ENCODE measurements at places on chromosomes 4 and X.

DNA sequence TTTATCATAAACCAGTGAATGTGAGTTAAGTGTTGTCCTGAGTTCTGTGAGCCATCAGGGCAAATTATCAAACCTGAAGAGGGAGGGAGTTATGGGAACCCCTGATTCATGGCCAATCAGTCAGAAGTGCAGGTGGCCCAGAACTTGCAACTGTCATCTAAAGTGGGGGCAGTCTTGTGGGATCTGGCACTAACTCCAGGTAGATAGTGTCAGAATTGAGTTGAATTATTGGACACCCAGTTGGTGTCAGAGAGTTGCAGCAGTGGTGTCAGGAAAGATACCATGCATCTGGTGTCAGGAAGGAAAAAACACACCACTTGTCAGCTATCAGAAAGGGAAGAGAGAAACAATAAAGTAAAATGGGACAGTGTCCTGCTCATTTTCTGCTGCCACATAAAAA, 8.4 kb downstream of the CORIN start:
- DNase-seq: no peak

DNA sequence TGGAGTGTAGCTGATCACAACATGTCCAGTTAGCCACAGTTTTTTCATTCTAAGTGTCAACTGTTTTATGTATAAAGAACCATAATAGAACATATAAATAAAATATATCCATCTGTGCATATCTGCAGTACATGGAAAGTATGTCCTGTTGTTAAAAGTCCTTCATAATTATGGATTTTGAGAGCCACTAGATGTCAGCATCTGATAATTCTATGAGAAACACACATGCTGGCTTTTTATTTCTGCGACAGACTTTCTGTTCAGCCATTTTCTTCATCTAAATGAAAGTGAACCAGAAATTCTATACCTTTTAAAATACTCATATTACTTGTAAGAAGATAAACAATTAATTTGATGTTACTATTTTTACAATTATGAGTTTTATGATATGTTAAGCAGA, 251.5 kb downstream of the GPM6A start:
- no peak for DNase-seq

DNA sequence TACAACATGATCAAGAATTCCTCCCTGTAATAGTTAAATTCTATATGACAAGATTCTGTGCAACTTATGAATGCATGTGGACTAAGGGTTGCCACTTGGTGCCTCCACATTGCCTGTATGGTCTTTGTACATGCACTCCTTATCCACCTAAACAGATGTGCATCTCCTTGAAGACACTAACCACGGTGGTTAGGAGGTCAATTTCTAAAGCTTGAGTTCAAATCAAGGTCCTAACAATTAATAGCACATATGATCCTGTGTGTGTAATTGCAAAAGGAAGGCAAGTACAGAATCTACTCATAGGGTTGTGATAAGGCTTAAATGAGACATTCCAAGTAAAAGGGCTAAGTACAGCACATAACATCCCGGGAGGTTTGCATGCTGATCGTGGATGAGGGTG, 1.5 kb upstream of the IL21 start:
- no peak for DNase-seq

- no peak for DNase-seq
These were observed 213.4 kb downstream of the MAML3 start for GRCh38 chr4:139940600-139940999.

DNA sequence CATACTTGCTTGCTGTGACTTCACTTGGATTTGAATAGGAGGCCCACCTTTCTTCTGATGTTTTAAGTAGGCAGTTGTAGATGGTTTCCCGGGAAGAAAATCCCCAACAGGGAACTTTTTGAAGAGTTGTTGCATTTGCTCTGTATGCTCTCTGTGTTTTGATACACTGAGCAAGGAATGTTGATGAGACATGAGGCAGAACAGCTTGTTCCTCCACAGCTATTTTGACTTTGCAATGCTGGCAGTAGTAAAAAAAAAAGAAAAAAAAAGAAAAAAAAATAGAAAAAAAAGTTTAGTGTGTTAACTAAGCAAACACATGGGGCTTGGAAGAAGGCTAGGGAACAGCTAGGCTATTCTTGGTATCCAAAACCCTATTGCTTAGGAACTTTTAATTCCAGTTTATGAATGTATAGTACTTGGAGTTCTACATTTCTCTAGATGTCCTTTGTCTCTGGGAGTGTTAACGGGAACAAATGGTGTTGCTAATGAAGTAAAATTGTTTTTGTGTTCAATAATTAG, 23.4 kb upstream of the PAQR3 start:
- DNase-seq: no peak

DNA sequence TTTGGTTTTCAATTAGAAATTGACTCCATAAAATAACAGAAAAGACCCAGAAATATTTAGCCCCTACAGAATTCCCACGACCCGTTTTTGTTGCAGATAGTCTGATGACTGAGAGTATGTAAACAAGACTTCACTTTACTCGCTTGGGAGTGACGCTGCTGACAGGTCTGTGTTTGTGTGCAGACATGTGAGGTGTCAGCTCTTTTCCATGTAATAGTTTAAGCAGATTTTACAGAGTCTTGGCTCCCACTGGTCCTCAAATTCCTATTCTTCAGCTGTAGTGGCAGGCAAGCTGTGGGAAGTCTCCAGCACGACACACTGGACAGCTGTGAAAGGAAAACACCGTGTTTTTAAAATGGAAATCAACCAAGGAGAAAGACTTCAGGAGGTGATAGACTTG, 455.7 kb downstream of the GABRG1 start:
- DNase-seq: no peak
